Fibroblast of skin of right biceps (primary cell): ENCODE measurements at places on chromosomes 13 and 19.

GRCh38 chr19:52527956-52528351 lies 486 bp downstream of the ZNF808 start:
- peak; percentile 1 for DNase-seq

DNA sequence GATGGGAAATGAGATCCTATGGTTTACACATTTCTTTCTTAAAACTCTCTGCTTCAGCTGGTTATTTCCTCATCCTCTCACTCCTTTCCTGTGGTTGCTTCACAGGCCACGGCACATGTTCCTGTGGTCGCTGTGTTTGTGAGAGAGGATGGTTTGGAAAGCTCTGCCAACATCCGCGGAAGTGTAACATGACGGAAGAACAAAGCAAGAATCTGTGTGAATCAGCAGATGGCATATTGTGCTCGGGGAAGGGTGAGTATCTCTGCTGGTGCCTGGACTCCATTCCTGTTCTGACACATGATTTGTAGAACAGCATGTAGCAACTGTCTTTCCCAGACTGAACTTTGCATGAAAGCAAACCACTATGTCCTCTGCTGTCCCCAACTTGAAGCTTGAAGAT lies 254.2 kb downstream of the ITGBL1 start:
- peak; percentile 89 for DNase-seq

- no peak for DNase-seq
Observed at GRCh38 chr13:32045537-32045936, 14.0 kb downstream of the FRY start.

GRCh38 chr13:30802501-30802900 lies 67.2 kb downstream of the ALOX5AP start:
- no peak for DNase-seq

DNA sequence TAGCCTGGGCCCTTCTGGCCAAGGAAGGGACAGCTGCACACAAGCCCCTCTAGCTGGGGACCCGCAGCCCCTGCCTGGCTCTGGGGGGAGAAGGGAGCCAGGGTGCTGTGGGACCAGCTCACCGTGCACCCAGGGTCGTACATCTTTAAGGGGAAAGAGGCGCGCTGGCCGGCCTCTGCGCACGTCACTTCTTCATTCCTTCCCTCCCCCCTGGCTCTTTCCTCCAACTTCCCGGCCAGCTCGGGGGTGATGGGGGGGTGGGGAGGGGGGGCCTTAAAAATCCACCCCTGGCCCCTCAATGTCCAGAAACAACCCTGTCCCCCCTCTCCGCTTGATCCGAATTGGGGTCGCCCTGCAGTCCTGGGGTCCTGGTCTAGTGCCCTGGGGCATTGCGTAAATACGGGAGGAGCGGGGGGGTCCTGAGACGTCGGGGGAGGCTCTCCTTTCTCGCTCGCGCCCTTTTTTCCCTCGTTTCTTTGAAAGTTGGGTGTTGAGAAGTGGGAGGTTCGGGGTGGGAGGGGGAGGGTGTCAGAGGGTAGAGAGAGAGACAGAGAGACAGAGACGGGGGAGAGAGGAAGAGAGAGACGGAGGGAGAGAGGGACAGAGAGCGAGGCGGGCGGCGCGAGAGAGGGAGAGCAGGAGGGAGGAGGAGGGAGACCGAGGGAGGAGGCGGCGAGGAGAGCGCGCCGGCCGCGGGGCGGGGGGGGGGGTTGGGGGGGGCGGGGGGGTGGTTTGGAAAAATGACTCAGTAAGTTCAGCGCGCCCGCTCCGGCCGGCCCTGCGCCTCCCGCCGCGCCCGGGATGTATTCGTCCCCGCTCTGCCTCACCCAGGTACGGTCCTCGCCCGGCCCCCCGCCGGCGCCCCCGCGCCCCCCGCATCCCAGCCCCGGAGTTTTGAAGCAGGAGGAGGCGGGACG lies at the start of gene NFIC:
Gene NFIC (plus strand): TSS at position 748 of the 917 bp plus-strand sequence. CDS start 54 bp downstream, at position 802.
- DNase-seq = peak; percentile 94

GRCh38 chr19:11105014-11105636 lies 15.9 kb downstream of the LDLR start:
- no peak for DNase-seq

GRCh38 chr13:20711301-20712044 lies 8.0 kb downstream of the IL17D start:
- peak; percentile 30 for DNase-seq

GRCh38 chr13:60347174-60347573 lies 49.8 kb upstream of the TDRD3 start:
- DNase-seq = no peak

DNA sequence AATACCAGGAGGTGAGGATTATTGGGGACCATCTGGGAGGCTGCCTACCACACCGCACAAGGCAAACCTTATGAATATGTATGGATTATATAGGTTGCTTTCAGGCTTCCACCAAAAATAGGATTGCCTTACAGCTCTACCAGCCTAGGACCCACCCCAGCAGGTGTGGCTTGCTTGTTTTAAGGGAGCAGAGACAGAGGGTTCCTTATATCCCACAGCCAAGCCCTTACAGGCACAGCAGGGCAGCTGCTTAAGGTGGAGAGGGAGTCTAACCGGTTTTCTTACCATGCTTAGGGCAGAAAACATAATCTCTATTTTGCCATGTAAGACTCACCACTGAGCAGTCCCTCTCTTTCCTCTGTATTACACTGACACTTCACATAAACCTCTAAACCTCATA lies 16.1 kb upstream of the TTYH1 start:
- DNase-seq = no peak

- DNase-seq = no peak
Observed at GRCh38 chr13:92849381-92849780, 377.2 kb upstream of the GPC6 start.

GRCh38 chr13:48710160-48710559 lies 56.4 kb downstream of the CYSLTR2 start:
- no peak for DNase-seq

GRCh38 chr13:51000571-51001260 lies 91.1 kb downstream of the RNASEH2B start:
- peak; percentile 54 for DNase-seq

- DNase-seq = no peak
Observed at GRCh38 chr19:33177417-33177979, 16.6 kb upstream of the LRP3 start.
